Mesenteric fat pad (tissue), 1 donor: ENCODE measurements at places on chromosomes 12 and 14.
A peak's percentile ranks its signal among the peaks of the same experiment; 100 is the strongest.

GRCh38 chr14:97367278-97367677 is 570.1 kb downstream of the VRK1 start:
- no peak for DNase-seq

DNA sequence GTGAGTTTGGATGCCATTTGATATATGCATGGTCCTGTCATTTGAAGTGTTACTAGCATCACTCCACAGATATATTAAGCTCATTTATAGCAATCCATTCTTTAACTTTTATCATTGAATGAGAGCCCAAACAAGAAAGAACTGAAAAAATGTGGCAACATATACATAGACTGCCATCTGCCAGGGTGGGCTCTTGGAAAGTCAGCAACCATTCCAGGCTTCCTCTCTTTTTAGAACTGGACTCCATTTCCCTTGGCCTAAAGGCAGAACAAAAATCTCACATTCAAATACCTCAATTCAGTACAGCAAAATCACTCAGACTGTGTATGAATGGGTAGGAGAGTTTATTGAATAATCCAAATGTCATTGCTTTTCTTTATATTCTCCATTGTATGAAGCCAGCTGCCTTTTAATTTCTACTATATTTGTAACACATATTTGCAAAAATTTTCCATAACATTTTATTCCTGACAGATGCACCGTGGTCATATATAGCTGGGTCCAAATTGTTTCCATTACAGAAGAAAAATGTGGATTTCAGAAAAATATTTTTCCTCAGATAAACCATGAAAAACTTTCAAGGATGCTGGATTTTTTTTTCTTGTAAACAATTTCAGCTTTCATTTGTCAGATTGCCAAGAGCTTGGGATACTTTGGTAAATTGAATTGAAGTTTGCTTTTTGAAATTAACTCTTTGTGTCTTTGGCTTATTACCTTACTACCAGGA is 1252.3 kb upstream of the SEL1L start:
- no peak for DNase-seq

- no peak for DNase-seq
Observed at GRCh38 chr14:102795060-102795925, 18.0 kb downstream of the TRAF3 start.

GRCh38 chr12:33116284-33116683 is 219.7 kb upstream of the PKP2 start:
- no peak for DNase-seq

DNA sequence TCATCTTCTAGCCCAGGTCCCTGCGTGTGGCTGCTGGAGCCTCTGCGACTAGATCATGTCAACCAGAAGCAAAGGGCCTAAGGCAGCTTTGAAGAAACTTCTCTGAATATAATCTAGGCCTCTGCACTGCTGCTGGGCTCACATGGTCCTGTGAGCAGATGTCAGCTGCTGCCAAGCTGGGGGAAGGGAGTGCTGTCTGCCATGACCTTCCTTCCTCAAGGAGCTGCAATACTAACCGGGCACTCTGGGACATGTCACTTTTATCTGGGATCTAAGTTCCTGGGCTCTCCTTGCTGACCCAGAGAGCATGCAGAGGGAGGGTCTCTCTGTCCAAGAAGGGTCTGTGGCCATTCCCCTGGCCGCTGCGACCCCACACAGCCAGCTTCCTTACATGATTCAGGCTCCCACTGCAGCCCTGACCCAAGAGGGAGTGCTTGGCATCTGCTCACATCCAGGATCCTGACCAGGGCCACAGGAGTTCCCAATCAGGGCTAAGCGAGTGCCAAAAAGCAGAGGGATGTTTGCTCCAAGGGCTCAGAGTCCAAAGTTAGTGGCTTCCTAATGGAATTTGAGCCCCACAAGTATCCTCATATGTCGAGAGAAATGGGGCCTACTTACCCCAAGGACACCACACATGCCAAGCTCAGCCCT is 74.0 kb downstream of the PLEKHG3 start:
- no peak for DNase-seq

GRCh38 chr14:67425608-67426007 is 13.6 kb upstream of the PLEK2 start:
- no peak for DNase-seq

- no peak for DNase-seq
Observed at GRCh38 chr14:78967111-78967809, 797.1 kb downstream of the NRXN3 start.

DNA sequence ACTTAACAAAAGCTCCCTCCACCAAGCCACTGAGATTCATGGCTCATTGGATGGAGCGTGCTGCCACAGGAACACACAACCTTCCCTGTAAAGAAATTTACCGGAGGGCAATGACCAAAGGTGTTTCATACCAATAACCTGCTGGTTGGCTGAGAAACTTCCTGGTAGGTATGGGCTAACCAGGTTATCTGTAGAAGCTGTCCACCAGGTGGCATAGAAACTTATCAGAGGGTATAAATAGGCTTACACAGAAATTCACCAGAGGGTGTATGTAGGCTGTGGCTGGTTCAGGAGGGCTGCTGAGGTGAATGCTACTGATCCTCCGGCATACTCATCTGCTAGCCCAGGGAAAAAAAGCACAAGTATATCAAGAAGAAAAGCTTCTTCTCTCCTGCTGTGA is 27.1 kb upstream of the MTERF2 start:
- DNase-seq: no peak

GRCh38 chr12:13530966-13531365 is 334.4 kb downstream of the EMP1 start:
- no peak for DNase-seq

GRCh38 chr14:78805570-78805969 is 635.4 kb downstream of the NRXN3 start:
- DNase-seq: no peak

GRCh38 chr14:22500954-22501726 is 87.9 kb downstream of the DAD1 start:
- DNase-seq: no peak

DNA sequence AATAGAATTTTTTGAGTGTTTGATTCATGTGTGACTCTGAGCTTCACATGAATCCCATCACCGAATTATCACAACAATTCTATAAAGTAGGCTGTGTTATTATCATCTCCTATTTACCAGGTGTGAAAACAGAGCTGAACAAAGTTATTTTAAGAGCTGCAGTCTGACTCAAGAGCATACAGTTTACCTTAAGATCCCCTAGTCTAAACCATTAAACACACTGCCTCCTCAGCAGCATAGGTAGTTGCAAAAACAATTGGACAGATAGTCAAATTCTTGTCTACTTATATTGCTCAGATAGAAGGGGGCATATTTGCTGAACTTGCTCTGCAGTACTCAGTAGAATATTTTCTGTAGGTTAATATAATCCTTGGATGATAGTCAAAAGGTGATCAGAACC is 219.8 kb upstream of the ATP2B1 start:
- DNase-seq: no peak

GRCh38 chr12:52798003-52798670 is 2.2 kb upstream of the KRT3 start:
- DNase-seq: no peak

DNA sequence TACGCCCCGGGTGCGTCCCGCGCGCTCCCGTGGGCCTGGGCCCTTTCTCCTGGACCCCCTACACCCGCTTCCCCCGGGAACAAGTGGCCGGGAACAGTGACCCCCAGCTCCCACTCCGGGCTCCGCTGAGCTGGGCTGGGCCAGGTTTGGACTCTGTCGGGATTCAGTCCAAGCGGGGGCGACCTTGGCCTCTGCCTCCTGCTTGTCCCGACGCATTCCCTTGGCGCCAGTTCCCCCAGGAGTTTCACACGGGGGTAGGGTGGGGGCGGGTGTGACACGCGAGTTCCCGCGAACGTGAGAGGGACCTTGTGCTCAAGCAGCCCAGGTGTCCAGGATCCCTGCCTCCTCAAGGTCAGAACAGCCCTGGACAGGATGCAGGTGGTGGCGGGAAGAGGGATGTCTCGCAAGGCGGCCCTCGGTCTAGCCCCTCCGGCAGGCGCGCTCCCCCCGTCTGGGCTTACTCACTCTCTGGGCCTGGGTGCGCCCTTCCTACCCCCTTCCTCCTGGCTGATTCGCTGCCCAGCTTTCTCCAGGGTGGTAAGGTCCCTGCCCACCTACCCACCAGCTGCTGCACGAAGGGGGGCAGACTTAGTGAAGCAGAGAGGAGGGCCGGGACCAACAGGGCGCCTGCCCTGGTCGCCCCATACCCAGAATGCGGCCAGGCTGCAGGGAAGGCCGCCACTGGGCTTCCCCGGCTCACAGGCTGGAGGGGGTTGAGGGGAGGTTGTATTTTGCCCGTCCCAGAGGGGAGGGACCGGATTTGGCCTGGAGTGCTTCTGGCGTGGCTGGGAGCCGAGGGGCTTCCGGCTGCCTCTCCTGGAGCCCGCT is 862 bp downstream of the CRIP2 start:
- DNase-seq: no peak

DNA sequence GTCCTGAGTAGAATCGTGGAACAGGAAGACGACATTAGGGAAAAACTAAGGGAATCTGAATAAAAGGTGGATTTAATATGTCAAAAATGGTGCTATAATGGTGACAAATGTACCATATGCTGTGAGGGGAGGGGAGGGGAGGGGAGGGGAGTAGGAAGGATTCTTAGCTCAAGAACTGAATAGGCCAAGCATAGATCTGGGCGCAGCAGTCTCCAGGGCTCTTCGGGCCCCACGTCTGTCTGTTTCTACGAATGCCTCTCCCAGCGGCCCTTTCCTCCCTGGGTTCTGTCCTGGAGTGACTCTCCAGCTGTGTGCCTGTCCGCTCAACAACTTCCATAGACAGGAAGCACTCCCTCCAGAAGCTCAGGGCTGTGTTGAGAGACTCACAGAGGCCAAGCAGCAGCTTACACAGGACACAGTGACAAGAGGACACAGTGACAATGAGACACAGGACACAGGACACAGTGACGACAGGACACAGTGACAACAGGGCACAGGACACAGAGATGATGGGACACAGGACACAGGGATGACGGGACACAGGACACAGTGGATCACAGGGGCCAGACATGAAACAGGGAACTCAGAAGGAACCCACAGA is 42.4 kb upstream of the PPP2R5C start:
- DNase-seq: peak; percentile 74

DNA sequence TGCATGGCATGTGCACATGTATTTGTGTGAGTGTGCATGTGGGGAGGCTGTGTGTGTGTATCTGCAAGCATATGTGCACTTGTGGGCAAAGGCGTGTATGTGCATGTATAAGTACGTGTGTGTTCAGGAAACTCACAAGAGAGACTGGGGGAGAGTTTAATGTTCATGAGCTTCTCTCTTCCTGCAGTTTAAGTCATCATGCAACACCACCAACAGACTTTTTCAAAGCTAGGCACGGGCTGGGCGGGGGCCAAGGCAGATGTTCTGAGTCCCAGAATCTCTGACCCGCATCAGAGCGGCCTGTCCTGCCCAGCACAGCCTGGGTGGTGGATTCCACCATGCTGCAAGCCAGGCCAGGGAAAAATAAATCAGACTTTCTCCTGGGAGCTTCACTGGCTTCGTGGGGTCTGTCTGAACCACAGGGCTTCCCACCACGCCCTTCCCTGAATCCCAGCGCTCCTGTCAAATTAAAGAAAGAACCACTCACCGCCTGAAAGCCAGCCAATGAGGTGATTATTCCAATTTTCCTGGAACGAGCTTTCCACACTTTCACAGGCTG is 75.7 kb downstream of the PITPNM2 start:
- no peak for DNase-seq

- DNase-seq: no peak
Observed at GRCh38 chr12:10211101-10211939, 1.4 kb upstream of the GABARAPL1 start.

DNA sequence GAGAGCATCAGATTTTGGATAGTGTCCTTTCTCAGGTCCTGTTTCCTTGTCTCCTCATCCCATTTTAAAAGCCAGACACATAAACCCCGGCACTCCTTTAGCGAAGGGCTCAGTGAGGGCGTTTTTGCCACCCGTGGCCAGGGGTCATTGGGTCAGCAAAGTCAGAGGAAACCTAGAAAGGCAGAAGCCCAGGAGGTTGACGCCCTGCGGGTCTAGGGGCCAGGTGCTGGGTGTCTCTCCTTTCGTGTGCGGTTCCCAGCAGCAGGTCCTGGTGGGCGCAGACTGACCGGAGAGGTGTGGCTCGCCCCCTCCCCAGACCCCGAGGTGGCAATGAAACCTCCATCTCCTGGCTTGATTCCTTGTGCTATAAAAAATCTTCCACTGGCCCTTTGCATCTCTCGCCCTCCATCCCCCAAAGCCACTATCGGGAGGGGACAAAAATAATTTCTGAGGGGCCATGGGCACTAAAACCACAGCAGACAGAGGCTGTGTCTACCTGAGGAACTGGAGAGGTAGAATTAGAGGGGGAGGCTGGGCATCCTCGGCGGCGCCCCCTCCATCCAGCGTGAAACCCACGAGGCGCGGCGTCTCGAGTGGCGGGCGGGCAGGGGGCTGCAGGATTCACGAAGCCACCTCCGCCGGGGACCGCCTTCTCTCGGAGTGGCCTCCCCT is 858 bp upstream of the FRMD6 start:
- no peak for DNase-seq

- DNase-seq: no peak
Observed at GRCh38 chr14:79179985-79180384, 1009.8 kb downstream of the NRXN3 start.

DNA sequence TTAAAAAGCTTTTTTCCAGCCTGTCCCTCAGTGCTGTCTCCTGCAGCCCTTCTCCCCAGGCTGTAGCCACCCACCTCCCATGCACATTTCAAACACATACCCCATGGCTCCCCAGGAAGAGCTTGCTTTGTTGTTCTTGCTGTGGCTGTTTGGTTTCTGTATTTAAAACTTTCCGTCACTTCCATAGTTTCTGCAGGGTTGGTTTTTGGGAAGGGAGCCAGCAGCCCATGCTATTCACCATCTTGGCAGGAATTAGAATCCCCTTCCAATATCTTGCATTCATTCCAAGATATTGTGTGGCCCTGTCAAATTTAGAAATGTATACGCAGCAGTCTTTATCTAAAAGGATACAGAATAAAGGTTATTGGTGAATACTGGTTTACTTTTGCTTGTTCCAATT is 29.6 kb downstream of the CFAP251 start:
- no peak for DNase-seq

GRCh38 chr14:32378284-32378683 is 49.2 kb downstream of the AKAP6 start:
- no peak for DNase-seq

DNA sequence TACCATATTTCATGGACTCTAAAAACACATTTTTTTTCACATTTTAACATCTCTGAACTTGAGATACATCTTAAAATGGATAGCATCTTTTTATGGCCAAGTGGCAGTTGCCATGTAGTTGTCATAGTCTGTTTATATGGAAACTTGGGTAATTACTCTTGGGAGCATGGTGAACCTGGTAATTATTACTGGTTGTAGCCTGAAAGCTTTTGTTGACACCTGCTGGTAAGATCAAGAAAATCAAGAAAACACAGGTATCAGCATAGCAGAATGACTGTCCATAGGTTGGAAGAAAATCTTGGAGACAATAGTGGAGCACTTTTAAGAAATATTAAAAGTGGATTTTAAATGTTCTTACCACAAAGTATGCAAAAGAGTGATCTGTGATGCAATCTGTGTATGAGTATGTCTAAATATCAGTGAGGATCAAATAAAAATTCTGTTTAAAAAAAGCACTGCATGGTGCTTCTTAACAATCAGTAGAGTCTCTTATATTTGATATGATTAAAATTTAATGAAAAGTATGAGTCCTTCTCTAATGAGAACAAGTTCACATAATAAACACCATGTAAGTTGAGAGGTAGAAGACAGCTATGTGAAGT is 44.2 kb downstream of the TTC8 start:
- DNase-seq: no peak

GRCh38 chr12:19288603-19289244 is 150.6 kb upstream of the AEBP2 start:
- no peak for DNase-seq

GRCh38 chr12:31225656-31226535 is 100.1 kb downstream of the SINHCAF start:
- no peak for DNase-seq

GRCh38 chr12:118960865-118961264 is 20.5 kb upstream of the SRRM4 start:
- no peak for DNase-seq
